Gastrocnemius medialis (tissue), 4 donors: ENCODE measurements at places on chromosomes 3 and 15. TPM values are rescaled to one million over a fixed set of nuclear protein-coding genes. Genes with fewer than 3 reads are reported as not detected.

Gene SYNPR
- not detected for total RNA-seq

Gene RBM6
- total RNA-seq = 30.7 TPM

Gene BFSP2
- not detected for total RNA-seq

Gene PLSCR2
- not detected for total RNA-seq

Gene TTLL13
- total RNA-seq = not detected

Gene SLC7A14
- total RNA-seq = not detected

Gene ATP2B2
- total RNA-seq = 1.4 TPM

Gene RARB
- 1.5 TPM for total RNA-seq

Gene CLRN1
- total RNA-seq = not detected
